Activated gamma-delta T cell treated with anti-CD3 and anti-CD28 coated beads, Interleukin-2, amount 50 U/mL, for 16 hours (primary cell): ENCODE measurements at places on chromosomes 12 and 14.

GRCh38 chr12:106721915-106722314, 52.6 kb upstream of the RIC8B start:
- no peak for DNase-seq

DNA sequence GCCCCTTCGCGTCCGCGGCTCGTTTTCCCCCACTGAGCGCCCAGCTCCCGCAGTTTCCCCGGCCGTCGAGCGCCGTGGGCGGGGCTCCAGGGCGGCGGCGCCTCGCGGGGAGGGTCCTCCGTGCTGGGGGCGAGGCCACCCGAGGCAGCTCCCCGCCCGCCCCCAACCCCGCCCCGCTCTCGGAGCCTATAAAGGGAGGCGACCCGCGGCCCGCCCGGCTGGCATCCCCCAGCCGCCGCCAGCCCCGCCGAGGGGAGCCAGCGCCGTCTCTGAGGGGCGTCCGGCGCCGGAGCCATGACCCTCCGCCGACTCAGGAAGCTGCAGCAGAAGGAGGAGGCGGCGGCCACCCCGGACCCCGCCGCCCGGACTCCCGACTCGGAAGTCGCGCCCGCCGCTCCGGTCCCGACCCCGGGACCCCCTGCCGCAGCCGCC, at the start of gene TAMALIN:
Gene TAMALIN, plus strand, starts transcription at position 221 of the 432 bp plus-strand sequence. Its CDS starts 74 bp downstream, at position 295.
- peak; percentile 64 for DNase-seq

DNA sequence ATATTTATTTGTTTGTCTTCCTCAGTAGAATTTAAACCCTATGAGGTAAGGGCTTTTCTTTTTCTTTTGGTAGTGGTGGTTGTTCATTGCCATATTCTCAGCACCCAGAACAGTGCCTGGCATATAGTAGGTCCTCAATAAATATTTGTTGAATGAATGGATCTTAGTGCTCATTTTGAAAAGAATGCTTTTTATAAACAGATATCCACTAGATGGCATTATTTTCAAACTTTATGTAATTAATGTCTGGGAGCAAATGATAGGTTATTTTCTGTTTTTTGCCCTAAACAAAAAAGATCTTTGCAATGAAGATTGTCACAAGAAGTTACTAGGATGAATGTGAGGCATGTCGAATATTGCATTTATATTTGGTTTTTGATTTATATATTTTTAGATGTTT, 64.1 kb downstream of the RAD51B start:
- no peak for DNase-seq

DNA sequence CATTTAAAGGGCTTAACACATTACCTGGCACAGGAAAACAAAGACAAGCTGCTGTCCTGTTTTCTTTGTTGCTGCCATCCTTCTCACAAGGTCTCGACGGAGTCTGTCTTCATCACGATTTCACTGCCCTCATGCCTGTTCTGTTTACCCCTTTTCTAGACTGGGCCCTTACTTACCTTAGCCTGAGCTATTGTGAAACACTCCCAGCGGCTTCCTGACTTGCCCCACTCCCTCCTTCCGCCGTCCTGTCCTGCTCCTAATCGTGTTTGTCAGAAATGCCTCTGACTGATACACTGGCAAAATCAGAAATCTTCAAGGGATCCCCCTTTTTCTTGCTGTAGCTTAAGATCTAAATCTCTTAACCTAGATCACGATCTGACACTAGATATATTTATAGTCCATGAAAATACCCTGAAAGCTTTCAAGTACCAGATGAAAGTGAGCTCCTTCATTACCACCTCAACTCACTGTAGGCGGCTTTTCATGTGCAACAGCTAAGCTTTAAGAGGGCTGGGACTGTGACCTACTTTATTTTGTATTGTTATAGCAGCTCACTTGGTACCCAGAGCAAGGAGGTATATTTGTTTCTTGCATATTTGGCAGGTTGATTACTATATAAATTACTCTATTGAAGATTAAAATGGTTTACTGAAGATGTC, 32.1 kb downstream of the TECPR2 start:
- DNase-seq = no peak

GRCh38 chr12:48201091-48201490, 2.0 kb downstream of the OR10AD1 start:
- DNase-seq = no peak
